ENCODE measurements at places on chromosomes 7 and 10.

- DNase-seq = no peak
Measured at GRCh38 chr10:110919349-110919931, at the start of gene SHOC2. SHOC2 (plus strand) TSS chr10:110919604; CDS start chr10:110964359, 44,755 bp downstream.

DNA sequence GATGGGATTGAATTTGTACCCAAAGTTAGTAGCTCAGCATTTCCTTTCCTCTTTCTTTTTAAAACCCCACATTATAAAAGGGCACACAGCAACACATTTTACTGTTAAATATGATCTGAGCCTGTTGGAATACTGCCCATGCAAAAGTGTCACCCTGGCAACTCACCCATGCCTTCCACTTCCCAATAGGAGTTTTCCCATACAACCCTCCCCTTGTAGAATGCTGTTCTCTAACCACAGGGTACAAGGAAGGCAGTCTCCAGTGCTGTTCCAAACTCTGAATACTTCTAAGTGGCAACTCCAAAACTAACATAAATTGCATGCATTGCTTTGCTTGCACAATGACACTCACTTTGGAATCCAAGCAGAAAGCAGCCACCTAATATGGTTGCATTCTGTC lies 60.8 kb downstream of the NRCAM start:
- DNase-seq = no peak

GRCh38 chr7:129855234-129855673 lies 97.5 kb downstream of the UBE2H start:
- peak; percentile 88 for DNase-seq

- no peak for DNase-seq
Measured at GRCh38 chr7:21886396-21886795, 59.3 kb downstream of the CDCA7L start.

DNA sequence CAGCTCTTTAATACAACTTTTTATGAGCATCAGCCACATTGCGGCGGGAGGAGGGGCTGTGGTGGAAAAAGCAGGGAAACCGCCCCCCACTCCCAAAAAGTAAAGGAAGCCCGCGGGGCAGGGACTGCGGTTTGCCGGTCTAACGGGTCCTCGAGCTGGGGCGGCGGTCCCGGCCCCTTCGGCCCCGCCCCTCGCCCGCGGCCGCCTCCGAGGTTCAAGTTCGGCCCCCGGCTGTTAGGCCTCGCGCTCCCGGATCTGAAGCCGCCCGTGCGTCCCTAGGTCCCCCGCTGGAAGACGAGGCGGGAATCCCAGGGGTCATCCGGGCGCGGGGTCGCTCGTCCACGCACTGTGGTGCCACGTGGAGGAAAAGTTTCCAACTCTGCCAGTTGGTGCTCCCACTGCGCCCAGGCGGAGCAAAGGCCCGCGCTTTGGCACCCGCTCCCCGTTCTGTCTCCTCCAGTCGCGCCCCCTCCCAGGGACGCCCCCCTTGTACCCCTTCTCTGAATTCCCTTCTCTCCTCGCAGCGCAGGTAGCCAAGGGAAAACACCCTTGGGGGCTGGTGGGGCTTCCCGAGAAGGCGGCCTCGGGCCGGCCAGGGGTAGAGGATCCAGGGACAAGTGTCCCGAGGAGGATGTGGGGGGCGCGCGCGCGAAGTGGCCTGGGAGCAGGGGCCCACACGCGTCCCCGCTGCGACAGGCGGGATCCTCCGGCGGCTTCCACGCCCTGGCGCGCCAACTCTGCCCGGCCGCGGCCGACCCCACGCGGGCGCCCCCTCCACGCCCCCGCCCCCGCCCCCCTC lies 798 bp upstream of the AUTS2 start:
- DNase-seq = peak; percentile 9

GRCh38 chr7:158501393-158502067 lies 86.1 kb downstream of the PTPRN2 start:
- no peak for DNase-seq

DNA sequence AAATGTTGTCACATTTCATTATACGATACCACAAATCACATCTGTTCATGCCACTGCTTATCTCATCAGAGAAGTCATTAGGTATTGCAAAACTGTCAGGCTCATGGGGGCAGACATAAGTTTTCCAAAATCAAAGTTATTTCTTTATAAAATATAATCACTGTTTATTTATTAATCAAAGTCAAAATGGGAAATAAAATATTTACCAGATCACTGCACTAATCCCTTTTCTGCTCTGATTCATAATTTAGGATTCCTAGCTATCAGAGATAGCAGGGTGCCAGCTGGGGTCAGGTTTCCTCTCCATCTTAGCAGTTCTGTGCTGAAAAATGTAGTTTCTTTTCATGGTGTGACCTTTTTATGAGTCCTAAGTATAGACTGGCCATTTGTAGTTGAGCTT lies 117.7 kb upstream of the LANCL2 start:
- no peak for DNase-seq

GRCh38 chr10:131890276-131891195 lies 10.3 kb upstream of the PPP2R2D start:
- DNase-seq = no peak

DNA sequence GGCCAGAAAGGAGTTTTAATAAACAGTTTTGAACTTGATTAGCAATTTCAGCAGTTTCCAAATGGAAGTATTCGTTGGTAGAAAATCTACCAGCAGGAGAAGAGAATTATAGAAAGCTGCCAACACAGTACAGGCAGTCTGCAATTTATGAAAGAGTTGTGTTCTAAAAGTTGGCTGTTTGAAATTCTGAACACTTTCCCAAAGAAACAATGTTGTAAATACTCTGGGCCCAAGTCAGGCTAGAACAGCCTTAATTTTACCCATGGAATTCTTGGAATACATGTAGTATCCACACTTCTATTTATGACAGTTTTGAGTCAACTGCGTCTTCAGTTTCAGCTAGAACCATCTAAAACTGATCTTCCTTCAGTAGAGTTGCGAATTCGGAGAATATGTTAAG lies 42.5 kb downstream of the AVL9 start:
- no peak for DNase-seq

GRCh38 chr7:115052706-115053105 lies 130.8 kb downstream of the MDFIC start:
- no peak for DNase-seq

- DNase-seq = no peak
Measured at GRCh38 chr10:117736655-117737054, 194.1 kb downstream of the EMX2 start.

GRCh38 chr10:11322698-11323097 lies 288.8 kb downstream of the USP6NL start:
- no peak for DNase-seq

DNA sequence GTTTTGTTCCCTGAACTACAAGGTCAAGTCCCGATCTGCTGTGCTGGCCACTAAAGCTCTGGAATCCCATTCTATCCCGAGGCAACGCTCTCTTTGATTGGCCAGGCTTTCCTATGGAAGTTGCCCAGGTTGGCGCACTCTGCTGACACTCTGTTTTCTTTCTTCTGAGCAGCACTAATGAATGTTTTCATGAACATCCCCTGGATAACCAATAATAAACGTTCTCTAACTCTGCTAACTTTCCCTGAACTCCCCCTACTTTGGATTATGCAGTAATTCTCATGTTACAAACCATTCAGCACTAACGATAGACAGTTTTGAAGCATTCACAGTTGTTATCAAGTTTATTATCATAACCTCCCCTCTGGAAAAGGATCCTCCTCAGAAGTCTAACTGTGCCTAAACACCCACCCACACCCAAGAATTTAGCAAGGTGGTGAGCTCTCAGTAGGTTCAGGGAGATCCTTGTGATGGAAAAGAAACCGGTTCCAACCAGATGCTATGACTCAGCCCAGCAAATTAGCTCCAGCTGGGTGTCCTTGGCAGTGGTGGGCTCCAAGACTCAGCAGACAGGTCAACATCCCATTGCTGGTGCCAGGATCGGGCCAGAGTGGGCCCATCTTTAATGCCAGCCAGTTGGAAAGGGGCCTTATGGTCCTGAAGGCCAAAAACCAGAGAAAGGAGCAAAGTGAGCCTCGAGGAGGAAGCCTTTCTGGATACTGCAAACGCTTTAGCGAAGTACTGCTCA lies 68.4 kb downstream of the CREB3L2 start:
- DNase-seq = peak; percentile 68

DNA sequence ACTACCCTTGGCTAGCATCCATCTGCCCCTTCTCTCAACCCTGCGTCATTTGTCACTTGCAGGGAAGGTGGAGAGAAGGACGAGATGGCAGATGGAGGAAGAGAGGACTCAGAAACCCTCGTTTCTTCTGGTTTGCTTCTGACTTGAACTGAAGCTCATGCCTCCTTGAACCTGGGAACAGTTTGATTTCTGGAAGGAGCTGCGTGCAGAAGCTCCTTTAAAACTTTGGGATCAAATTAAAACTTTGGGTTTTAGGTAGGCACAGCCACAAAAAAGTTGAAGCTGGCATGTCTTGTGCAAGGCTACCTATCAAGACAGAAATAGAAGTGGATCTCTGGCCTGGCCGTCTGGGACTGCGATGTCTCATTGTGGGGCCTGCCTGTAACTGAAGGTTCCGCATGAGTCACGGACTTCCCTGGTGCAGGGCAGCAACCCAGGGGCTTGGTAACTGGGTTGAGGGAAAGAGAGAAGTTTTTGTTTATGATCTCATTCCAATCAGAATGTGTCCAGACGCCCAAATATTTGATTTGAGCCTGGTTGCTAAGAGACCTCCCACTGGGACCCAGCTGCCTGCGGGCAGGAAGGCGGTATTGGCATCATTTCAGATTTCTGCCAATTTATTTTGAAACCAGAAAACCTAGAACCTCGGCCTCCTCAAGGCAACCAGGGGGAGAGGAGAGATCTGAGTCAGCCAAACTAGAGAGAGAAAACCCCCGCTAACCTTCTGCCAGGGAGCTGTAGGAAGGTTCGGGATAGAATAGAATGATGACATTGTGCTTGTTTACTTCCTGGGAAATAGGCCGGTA lies 15.8 kb upstream of the CAMK1D start:
- peak; percentile 91 for DNase-seq

DNA sequence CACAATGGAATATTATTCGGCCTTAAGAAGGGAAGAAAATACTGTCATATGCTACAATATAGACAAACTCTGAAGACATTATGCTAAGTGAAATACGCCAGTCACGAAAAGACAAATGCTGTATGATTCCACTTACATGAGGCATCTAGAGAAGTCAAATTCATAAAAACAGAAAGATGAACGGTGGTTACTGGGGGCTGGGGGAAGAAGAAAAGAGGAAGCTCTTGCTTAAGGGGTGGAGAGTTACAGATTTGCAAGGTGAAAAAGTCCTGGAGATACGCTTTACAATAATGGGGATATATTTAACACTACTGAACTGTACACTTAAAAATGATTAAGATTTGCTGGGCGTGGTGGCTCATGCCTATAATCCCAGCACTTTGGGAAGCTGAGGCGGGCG lies 49.0 kb downstream of the PSMC2 start:
- no peak for DNase-seq

GRCh38 chr7:38215115-38215514 lies 37.1 kb downstream of the STARD3NL start:
- peak; percentile 26 for DNase-seq

- no peak for DNase-seq
Measured at GRCh38 chr7:155860461-155860839, 48.2 kb upstream of the SHH start.

- DNase-seq = no peak
Measured at GRCh38 chr10:3260066-3260834, 87.7 kb upstream of the PITRM1 start.

GRCh38 chr7:105713488-105714465 lies 132.5 kb upstream of the EFCAB10 start:
- DNase-seq = peak; percentile 11

GRCh38 chr10:60497364-60497763 lies 107.7 kb upstream of the ANK3 start:
- DNase-seq = no peak

DNA sequence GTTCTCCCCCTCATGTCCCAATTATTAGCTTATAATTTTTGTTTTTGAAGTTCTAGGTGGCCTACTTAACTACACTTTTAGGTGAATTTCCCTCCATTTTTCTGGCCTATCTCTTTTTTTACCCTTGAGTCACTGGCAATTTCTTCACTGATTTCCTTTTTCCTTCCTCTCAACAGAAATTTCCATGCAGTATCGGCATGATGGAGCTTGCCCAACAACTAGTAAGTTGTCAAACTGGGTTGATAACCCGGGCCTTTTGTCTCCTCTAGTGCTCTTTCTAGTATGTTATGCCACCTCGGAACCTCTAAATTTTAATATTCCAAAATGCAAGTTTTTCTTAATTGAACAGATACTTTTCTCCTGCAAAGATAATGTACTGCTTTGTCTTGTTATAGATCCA lies 147.1 kb downstream of the MLLT10 start:
- DNase-seq = no peak

DNA sequence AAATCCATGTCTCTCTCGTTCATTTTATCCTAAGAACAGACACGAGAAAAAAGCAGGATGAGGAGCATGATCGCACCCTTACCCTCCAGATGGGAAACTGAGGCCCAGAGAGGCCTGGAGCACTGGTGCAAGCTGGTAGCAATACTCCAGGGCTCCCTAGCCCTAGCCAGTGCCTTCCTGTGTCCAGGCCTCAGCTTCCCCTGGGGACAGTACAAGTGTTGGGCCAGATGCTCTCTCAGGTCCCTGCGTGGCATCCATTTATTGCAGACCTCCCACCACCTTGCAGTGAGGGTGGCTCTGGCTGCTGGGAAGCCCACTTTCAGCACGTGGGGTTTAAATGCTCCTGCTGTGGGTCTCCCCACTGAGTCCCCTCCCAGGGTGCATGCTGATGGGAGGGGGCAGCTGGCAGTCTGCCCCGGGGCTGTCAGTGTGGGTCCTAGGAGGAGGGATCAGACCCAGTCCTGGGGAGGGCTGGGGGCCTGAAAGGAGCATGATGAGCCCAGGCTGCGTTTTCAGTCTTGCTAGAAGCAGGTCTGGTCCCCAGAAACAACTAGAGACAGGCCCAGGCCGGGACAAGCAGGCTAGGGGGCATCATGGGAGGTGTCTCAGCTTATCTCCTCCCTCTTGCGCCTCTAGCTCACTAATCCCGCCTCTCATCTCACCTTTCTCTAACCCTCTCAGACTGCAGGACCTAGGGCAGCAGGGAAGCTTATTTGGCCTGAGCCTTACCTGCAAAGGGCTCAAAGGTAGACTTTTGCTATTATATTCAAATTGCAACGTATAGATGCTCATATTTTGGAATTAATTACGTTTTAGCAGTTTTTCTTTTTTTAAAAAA lies 662 bp upstream of the PPIF start:
- no peak for DNase-seq

GRCh38 chr7:112120696-112121217 lies 85.4 kb downstream of the DOCK4 start:
- DNase-seq = no peak

DNA sequence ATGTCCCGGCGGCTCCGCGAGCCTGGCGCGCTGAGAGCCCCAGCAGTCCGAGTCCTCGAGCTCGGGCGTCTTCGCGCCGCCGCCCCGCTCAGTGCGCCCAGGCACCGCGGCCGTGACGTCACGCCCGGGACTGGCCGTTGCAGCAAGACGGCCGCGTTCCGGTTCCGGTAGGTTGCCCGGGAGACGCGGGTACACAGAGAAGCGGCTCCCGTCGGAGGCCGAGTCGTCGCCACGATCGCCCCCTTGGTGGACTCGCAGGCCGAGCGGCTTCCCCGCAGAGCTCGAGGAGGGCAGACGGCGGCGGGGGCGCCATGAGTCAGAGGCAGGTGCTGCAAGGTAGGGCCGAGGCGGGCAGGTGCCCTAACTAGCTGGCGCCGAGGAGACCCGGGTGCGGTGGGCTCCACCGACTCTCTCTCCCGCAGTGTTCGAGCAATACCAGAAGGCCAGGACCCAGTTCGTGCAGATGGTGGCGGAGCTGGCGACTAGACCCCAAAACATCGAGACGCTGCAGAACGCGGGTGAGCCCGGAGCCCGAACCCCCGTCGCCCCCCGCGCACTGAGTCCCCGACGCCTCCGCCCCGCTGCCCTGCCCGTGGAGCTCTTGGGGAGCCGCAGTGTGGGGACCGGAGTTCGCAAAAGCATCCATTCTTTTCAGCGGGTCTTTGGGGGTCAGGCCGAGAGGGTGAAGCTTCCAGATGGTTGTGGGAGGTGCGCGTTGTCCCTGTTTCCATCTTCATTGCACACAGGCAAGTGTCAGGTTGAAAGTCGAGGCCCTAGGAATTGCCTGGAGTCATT lies at the start of gene SPAG6:
Gene SPAG6 (plus strand): TSS at position 196 of the 795 bp plus-strand sequence. CDS start 116 bp downstream, at position 312.
- DNase-seq = no peak
